CD4-positive, alpha-beta T cell treated with Interleukin-1 beta for 1 hour (primary cell): ENCODE measurements at places on chromosomes 1 and 21.
A peak's percentile ranks its signal among the peaks of the same experiment; 100 is the strongest.

DNA sequence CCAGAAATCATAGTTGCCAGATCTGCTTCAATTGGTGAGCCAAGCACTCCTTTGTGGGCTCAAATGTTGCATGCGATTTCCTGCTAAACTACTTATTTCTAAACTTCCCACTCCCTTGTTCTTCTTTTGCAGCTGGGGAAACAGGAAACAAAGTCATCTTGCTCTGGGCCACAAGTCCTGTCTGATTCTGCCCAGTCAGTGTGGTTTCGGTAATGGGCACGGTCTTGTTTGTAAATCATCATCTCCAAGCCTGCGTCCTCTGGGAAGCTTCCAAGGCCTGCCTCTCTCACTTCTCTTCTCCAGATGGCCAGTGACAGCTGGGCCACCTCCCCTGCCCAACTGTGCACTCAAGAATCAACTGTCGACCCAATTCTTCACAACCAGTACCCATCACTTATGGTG is 4.4 kb downstream of the S100A8 start:
- DNase-seq, result no peak

GRCh38 chr21:29190923-29191331 is 60.5 kb downstream of the MAP3K7CL start:
- DNase-seq, result peak; percentile 23

- no peak for DNase-seq
Observed at GRCh38 chr1:38613996-38614395, 245.6 kb downstream of the RRAGC start.

DNA sequence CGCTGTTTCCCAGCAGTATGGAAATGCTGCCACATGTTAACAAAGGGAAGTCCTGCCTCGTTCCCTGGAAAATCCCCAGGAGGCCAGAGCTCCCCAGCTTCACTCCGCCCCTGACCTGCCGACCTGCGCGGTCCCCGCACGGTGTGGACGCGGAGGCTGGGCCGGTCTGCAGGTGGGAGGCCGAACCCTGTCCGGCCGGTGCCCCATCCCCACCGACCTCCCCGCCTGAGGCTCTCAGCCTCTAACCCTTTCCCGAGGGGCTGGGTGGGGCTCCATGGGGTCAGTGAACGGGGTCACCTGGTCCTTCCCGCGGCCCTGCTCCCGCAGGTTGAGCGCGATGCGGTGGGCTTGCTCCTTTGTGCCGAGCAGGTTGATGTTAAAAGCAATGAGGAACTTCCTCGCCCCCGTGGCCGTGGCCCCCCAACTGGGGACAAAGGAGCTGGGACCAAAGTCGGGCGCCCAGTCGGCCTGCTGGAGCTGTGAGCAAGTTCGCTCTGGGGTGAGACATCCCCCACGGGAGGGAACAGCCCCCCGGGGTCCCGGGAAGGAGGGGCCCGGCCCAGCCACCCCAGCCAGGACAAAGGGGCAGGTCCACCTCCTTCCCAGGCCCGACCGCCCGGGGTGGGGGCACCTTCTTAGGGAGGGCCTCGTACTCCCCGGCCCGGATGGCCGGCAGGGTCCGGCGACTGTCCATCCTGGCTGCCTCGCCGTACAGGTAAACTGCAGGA is 4.0 kb downstream of the FTCD start:
- no peak for DNase-seq

DNA sequence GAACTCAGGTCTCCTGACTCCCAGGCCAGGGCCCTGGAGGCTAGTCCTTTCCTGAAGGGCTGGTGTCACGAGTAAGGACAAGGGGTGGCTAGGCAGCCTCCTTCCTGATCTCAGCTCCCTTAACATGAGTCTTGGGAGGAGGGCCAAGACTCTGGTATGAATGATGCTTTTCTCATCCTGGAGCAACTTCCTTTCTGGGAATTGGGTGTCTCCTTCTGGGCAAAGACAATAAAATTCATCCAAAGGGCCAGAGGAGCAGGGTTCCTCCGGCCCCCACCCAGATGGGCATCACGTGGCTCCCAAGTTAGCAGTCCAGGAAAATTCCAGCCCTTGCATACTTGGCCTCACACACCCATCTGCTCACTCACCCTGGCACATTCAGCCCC is at the start of gene FAM167B:
FAM167B (plus strand) TSS at position 335 of the 386 bp plus-strand sequence. CDS start 200 bp downstream, outside the sequence.
- no peak for DNase-seq

- DNase-seq, result no peak
Observed at GRCh38 chr1:42974767-42975437, 16.2 kb upstream of the SLC2A1 start.

DNA sequence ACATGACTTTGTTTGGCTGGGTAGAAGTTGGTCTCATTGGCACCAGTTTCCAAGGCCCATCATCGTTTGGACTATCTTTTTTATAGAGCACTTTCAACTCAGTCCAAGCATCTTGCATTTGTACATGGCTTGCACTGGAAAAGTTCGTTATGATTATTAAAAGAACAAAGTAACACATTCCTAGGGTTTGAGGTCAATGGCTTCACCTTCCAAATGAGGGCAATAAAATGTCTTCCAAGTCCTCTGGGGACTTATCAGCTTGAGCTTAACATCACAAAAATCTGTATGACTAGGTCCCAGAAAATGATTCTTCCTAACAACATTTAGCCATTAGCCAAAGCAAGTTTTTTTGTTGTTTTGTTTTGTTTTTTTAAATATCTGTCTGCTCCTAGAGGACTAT is 610.8 kb downstream of the LMO4 start:
- no peak for DNase-seq

DNA sequence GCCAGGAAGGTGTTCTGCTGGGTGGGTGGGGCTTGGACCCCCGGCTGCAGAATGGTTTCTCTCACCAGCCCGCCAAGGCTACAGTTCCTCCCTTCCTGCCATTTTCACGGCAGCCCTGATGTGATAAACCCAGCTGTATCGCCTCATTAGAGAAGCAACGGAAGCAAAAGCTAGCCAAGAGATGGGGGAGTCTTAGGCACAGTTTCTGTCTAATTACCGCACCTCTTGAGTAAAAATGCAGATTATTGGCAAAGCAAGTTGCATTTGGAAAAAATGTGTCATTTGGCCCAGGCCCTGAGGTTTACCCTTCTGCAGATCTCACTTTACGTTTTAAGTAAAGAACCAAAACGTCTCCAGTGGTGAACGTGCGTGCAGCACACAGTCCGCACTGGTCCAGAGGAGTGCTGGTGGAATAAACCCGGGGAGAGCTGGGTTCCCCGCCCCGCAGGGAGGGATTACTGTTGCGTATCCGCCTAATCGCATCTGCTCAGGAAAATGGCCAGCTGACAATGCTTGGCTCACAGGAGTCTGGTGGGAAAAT is 109.9 kb downstream of the GALNT2 start:
- DNase-seq, result peak; percentile 4

- no peak for DNase-seq
Observed at GRCh38 chr1:109091078-109091838, 694 bp downstream of the TMEM167B start.

GRCh38 chr1:184990204-184990603 is 15.9 kb upstream of the NIBAN1 start:
- DNase-seq, result no peak

- no peak for DNase-seq
Observed at GRCh38 chr1:46691997-46692790, 20.5 kb downstream of the TEX38 start.

DNA sequence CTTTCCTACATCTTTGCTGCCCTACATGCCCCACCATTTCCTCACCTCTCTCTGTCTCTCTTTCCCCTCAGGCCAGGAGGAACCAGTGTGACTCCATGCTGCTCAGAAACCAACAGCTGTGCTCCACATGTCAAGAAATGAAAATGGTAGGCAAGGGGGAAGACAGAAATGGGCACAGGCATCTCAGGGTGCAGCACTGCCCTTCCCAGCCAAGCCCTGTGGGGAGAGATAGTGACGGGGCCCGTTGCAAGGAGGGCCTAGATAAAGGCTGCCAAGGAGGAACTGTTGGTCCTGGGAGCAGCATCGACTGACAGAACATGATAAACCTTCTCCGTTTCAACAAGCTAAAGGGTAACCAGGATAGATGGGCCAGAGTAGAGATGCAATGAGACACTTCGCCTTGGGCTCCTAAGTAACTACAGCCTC is 12.5 kb upstream of the PIGC start:
- DNase-seq, result no peak

GRCh38 chr21:28224191-28224726 is 768.4 kb downstream of the LTN1 start:
- DNase-seq, result no peak

DNA sequence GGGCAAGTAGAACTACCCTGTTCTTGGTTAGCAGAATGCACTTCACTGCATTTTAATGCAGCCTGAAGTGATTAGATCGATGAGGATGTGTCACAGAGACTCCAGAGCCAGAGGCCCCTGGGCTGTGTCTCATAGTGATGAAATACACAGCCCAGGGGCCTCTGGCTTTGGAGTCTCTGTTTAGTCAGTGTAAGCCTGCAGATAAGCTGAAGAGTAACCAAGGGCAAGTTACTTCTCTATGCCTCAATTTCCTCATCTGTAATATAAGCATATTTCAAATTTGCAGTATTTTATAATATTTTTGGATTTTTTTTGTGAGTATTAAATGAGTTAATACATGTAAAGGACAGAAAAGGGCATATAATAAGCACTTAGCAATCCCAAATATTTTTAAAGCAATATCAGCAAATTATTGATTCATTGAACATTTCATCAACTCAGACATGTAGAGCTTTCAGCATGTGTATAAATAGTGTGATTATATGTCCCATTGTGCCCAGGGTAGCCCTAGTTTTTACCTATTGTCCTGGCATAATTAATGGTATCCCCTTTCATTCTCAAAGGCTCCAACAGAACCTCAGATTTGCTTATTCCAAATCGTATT is 23.6 kb upstream of the APOBEC4 start:
- DNase-seq, result no peak

DNA sequence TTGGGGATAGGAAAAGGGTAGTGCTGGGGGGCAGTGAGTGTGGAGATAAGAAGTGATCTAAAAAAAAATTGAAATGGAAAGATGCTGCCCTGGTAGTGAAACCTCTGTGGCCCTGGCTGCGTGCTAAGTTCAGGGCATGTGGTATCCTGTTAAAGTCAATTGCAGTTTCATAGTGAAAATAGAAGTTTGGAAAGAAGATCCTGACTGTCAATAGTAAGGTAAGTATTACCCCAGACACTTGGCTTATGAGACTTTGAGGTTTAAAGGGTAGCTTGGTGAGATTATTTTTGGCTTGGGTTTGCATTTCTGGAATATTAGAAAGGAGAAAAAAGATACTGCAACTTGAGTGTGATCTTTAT is 6.8 kb downstream of the ARID1A start:
- no peak for DNase-seq

DNA sequence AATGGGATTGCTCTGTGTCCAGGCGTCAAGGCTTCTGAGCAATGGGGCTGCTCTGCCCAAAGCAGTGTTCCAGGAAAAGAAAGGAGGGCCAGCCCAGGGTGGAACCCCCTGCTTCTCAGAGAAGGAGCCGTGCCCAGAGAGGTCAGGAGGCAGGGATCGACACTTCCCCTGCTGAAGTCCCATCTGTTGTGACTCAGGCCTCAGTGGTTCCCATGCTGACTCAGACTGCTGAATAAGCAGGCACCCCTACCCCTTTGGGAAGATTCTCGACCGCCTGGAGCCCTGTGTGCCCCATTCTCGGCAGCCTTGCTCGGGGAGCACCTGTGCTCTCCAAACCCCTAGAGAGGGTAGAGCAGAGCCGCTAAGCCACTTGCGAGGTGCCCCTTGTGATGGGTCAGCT is 23.9 kb downstream of the PKP1 start:
- DNase-seq, result no peak

DNA sequence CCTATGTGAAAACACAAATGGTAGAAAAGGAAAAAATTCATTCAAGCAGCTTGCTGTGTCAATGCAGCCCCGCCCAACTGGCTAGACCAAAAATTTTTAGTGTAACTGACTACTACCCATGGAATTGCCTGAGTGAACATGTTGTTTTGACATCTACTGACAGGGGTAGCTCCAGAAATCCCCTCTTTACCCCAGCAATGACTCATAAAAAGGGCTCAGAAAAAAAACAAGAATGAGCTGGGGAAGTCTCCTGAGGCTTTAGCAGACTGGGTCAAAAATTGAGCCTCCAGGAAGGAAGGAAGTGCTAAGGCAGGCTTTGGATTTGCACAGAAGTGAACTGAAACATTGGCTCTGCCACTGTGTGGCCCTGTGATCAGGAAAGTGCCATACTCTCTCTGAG is 24.4 kb upstream of the FGGY start:
- peak; percentile 28 for DNase-seq

- DNase-seq, result no peak
Observed at GRCh38 chr1:48236716-48237470, 14.4 kb downstream of the SLC5A9 start.

- DNase-seq, result peak; percentile 80
Observed at GRCh38 chr1:2148691-2149090, 45.9 kb downstream of the FAAP20 start.

- DNase-seq, result no peak
Observed at GRCh38 chr1:225481738-225482137, 53.9 kb upstream of the LBR start.

GRCh38 chr1:17540255-17541001 is 930 bp downstream of the ARHGEF10L start:
- no peak for DNase-seq

DNA sequence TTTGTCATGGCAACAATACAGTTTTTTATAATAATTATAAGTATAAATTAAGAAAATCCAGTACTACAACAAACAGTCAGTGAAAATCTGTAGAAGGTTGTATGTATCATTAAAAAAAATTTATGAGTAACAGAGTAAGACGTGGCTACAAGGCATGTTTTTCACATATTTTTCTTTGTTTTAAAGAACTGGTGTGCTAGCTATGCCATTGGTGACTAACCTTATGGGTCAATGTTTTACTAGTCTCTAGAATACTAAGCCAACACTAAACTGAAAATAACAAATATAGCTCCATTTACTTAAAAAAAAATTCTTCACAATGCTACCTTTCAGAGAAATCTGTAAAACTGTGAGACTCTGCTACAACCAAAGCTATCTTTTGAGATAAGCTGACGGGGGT is 261.5 kb downstream of the ADGRL2 start:
- DNase-seq, result no peak

- no peak for DNase-seq
Observed at GRCh38 chr1:176416777-176417176, 46.2 kb upstream of the PAPPA2 start.

GRCh38 chr21:16537501-16537900 is 807.7 kb downstream of the USP25 start:
- no peak for DNase-seq

- DNase-seq, result no peak
Observed at GRCh38 chr1:147786536-147786935, 26.1 kb upstream of the GJA5 start.
